Activated CD4-positive, alpha-beta T cell treated with anti-CD3 and anti-CD28 coated beads, Interleukin-2, Interleukin-6, amounts not matched to agents 100 ng/mL and 50 ng/mL, durations not matched to agents 16 hours and 8 hours (primary cell): ENCODE measurements at places on chromosomes 1 and 21.

- DNase-seq = no peak
These were observed 77.4 kb upstream of the BACH1 start for GRCh38 chr21:29221253-29221744.

DNA sequence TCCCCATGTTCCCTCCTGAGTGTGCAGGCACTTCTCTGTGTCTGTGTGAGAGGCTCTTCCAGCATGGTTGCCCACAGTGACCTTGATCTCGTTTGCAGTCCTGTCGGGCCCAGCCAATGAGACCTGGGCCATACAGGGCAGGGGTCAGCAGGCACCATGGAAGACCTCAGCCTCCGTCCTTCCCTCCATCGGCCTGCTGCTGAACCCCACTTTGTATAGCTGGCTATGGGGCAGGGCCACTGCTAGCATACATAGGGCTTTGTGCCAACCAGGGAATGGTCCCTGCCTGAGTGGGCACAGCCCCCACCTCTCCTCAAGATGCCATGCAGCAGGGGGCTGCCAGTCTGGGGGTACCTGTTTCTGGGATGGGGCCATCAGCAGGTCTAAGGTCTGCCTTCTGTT lies 3.8 kb downstream of the C1orf35 start:
- DNase-seq = no peak

- no peak for DNase-seq
These were observed 19.8 kb upstream of the UAP1 start for GRCh38 chr1:162541619-162542141.

GRCh38 chr1:117659550-117660270 lies 53.9 kb downstream of the TENT5C start:
- peak; percentile 76 for DNase-seq

- DNase-seq = no peak
These were observed 9.7 kb upstream of the TTLL7 start for GRCh38 chr1:84008631-84009030.

DNA sequence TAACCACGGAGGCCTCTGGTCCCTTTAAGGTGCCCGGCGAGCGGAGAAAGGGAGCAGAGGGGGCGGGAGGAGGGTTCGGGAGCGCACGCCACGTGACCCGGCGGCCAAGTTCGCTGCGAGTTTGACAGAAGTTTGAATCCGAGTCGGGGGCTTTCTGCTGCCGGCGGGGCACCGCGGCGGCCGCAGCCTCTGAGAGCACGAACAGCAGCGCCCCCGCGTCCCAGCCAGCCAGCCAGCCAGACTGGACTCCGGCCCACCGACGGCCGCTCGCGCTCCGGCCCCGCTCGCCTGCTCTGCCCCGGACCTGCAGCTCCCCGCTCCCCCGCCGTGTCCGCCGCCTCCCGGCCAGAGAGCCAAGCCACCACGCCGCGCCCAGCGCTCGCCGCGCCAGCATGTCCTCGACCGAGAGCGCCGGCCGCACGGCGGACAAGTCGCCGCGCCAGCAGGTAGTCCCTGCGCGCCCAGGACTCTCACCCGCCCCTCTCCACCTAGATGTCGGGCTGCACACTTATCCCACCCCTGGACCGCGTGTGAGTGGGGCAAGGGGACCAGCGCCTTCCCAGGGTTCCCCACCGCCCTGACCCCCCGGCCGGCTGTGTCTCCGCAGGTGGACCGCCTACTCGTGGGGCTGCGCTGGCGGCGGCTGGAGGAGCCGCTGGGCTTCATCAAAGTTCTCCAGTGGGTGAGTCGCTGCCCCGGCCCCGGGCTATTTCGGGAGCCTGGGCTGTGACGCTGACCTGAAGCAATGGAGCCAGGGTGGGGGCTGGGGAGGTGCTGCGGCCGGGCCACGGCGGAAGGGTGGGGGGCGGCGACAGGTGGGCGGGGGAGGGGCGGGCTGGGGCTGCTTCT lies at the start of gene SYPL2:
TSS of gene SYPL2 (plus strand) at position 95 of the 849 bp plus-strand sequence. CDS start at position 393, 298 bp downstream.
- no peak for DNase-seq

GRCh38 chr1:55155522-55155921 lies 59.6 kb downstream of the USP24 start:
- DNase-seq = no peak

DNA sequence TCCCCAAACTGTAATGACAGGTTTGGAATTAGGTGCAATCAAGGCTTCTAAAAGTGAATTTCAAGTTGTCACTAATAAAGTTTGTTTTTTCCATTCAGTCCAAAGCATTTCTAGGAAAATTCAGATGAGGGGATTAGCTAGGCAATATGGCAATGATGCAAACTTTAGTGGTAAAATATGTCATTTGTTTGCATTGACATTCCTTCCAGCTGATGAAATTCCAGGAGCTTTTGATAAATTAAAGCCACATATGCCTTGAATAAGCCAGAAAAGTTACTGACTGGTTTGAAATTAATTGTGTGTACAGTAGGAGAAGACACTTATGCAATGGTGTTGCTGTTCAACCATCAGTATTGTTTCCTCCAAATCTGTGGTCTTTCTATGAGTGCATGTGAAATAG lies 57.8 kb downstream of the MROH9 start:
- DNase-seq = no peak

- DNase-seq = no peak
These were observed 1.4 kb downstream of the ELAVL4 start for GRCh38 chr1:50110151-50110550.

DNA sequence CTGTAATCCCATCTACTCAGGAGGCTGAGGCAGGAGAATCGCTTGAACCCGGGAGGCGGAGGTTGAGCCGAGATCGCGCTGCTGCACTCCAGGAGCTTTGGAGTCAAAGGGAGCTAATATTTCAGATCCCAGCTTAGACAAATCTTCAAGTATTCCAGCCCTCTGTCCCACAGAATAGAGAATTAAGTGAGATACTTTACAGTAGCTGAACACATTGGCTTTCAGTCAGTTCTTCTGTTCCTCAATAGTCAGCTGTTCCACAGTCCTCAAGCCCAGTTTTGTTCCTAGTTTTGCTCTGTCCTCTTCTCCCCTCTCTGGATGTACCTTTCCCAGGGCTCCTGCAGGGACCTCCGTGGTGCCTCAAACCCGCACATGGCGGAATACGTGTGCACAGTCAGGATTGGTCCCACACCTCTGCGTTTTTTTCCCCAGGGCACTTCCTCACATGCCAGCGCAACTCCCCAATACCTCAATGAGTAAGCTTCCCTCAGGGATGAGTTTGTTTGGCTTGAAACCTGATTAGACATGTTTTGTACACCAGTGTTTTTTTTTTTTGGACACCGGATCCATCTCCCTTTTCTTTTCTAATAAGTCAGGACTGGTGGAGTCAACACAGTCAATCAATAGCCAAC lies 1.2 kb downstream of the MFN2 start:
- no peak for DNase-seq

- no peak for DNase-seq
These were observed 150.9 kb downstream of the ZC3H11B start for GRCh38 chr1:219461981-219462400.

DNA sequence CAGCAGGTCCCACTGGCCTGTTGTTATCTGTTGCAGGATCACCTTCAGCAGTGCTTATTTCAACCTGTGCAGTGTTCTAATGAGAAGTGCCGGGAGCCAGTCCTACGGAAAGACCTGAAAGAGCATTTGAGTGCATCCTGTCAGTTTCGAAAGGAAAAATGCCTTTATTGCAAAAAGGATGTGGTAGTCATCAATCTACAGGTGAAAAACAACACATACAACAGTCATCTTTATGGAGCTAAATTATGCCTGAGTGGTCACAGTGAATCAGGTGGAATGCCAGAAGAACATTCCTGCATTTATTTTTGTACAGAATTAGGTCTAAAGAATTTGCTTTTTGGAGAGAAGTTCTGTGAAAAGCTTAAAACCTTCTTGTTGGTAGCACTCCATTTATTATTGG lies 33.2 kb downstream of the TRAF5 start:
- no peak for DNase-seq

- no peak for DNase-seq
These were observed 1.4 kb downstream of the SPTA1 start for GRCh38 chr1:158685085-158685484.

DNA sequence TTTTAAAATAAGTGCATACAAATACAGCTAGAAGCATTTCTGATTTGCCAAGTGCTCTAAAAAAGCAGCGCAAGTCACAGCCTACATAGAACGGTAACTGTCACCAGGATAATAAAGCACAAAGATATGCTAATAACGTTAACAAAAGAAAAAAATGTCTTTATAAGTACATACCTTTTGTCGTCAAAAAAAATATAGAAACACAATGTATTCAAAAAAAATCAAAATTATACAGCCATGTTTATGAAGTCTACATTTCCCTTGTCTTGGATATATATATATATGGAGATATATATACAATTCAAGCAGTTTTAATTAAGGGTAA lies 3.2 kb downstream of the IRF2BP2 start:
- DNase-seq = no peak

DNA sequence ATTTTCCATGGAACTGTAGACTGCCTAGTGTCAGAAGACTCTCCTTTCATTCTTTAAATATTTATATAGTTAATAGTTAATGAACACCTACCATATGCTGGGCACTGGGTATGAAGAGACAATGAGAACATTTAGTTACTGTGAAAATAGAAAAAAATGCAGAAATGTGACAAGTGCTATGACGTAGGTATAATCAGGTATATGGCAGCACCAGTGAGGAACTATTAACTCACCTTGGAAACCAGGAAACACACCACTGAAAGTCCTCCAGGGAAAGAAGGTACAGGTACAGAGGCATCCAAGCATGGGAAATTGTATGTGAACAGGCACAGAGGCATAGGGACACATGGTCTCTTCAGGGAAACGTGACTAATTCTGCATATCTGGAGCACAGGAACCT lies 42.3 kb downstream of the DPT start:
- DNase-seq = no peak

DNA sequence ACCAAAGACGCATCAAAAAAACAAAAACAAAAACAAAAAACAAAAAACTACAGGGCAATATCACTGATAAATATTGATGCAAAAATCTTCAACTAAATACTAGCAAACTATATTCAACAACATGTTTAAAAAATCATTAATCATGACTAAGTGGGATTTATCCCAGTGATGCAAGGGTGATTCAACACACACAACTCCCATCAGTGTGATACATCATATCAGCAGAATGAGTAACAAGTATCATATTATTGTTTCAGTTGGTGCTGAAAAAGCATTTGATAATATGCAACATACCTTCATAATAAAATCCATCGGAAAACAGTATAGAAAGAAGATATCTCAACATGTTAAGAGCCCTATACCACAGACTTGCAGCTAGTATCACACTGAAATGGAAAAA lies 953.0 kb downstream of the AMY1C start:
- no peak for DNase-seq

DNA sequence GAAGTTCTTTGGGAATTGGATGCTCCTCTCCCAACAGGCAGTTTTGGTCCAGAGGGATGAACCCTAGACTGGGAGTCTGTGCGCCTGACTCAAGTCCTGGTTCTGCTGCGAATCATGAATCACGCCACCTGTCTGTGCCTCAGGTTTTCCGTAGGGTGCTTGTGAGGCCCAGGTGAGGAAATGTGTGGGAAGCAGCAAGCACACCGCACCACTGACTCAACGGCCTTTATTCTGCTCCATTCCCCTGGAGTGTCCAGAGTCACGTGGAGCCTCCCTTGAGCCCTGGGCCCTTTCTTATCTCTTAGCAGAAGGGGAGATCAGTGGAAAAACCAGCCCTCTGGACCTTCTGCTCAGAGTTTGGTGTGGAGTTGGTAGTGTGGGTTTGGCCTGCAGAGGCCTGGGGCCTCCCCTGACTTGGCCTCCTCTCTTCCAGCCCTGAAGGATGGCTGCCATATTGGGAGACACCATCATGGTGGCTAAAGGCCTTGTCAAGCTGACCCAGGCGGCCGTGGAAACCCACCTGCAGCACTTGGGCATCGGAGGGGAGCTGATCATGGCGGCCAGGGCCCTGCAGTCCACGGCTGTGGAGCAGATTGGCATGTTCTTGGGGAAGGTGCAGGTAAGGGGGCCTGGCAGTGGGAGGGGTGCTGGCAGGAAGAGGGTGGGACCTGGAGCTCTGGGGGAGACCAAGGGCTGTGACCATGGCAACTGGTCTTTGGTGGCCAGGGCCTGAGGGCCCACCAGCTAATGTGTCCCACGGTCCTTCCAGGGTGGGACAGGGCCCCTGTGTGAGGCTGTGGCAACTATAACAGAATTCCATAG lies 21.1 kb downstream of the COQ8A start:
- DNase-seq = no peak

DNA sequence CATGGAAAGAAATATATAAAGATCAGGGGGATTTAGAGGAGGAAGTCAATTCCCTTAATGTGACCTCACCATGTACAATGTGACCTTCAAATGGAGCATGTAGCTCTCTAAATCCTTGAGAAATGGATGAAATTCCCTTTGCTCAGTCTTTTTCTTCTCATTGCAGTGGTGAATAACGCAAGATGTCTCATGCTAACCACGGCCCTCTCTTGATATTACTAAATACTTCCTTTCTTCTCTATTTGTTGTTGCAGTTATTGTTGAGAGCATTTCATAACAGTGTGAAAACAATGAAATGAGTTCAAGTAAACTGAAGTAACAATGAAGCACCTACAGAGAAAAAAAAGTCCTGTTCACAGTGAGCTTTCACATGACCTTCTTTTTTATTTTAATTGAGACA lies 55.6 kb downstream of the ZNF281 start:
- peak; percentile 75 for DNase-seq

DNA sequence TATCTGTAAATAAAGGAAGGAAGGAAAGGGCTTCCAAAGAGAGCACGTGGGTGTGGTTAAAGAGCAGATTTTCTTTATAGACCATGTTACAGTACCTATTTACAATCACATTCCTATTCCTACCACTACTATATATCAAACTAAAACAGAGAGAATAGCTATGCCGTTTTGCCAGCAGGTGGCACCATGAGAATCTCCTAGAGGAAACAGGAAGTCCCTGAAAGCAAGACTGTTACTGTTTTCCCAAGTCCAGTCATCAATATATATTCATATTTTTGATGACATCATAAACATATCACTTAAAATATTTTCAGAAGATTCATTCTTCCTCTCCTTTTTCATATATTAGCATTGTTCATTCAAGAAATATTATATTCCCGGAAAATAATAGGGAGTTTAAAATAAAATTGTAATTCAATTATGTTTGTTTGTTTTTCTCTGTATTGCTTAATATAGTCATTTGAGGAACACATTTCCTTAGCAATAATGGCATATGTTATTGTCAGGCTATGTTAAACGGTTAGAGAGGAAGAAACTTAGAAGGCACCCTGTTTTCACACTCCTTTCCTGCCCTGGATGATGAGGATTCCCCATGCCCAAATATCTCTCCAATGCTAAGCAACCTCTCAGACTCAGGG lies 6.6 kb downstream of the CCDC190 start:
- peak; percentile 66 for DNase-seq
